AG20443 (cell line): ENCODE measurements at places on chromosomes 12 and 14.

GRCh38 chr12:107734139-107734538 is 26.8 kb downstream of the PRDM4 start:
- no peak for DNase-seq

DNA sequence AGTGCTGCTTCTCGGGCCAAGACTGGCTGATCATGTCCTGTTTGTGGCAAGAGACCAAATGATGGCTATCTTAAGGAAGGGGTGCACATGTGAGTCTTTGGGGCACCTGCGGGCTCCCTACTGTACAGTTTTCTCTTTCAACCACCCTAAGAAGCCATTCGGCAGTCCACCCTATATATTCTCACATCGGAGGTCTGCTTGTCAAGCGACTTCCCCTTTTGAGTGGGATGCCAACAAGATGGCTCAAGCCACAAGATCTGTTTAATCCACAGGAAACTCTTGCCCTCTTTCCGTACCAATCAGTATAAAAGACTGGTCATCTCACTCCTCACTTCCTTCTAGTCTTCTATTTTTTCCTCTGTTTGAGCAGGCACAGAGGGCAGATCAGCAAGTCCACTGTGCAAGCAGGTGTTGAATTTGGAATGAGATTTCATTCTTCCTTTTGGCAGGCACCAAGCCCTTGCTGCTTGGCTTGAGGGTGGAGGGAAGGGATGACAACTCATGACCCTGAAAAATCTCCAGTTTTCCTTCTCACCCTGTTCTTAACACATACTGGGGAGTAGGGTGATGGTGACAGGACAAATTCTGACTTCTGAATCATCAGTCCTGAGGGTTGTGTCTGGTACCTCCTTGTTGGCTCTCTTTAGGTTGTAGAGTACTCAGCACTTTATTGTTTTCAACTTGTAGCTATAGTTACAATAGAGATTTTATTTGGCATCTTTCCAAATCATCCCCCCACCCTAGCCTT is 17.6 kb downstream of the LACRT start:
- DNase-seq = no peak

- DNase-seq = peak; percentile 92
Observed at GRCh38 chr12:53065975-53066931, 12.9 kb downstream of the SPRYD3 start.

DNA sequence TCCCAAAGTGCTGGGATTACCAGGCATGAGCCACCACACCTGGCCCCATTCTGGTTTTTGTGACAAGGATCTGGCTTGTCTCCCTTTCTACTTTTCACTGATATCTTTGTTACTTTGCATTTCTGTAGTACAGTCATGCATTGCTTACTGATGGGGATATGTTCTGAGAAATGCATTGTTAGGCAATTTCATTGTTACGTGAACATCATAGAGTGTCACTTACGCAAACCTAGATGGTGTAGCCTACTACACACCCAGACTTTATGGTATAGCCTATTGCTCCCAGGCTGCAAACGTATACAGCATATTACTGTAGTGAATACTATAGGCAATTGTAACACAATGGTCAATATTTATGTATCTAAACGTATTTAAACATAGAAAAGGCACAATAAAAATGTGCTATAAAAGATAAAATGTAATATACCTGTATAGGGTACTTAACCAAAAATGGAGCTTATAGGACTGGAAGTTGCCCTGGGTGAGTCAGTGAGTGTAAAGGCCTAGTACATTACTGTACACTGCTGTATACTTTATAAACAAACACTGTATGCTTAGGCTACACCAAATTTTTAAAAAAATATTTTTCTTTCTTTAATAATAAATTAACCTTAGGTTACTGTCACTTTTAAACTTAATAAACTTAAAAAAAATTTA is 16.0 kb downstream of the MRPL42 start:
- no peak for DNase-seq

DNA sequence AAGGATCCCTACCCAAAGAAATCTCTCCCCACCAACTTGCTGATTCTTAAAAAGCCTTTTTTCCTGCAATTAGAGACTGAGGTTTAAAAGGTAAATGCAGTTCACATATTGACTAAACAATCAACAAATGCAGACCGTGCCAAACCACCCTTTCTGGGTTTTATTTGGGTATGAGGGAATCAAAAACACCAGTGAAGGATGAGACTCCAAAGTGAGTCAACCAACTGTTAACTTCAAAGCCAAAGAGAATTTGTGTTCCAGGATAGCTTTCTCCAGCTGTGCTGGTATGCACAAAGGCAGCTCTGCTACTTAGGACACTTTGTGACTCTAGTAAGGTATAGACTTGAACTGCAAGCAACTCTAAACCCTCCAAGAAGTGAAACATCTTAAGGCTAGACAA is 39.4 kb downstream of the RPS29 start:
- no peak for DNase-seq

DNA sequence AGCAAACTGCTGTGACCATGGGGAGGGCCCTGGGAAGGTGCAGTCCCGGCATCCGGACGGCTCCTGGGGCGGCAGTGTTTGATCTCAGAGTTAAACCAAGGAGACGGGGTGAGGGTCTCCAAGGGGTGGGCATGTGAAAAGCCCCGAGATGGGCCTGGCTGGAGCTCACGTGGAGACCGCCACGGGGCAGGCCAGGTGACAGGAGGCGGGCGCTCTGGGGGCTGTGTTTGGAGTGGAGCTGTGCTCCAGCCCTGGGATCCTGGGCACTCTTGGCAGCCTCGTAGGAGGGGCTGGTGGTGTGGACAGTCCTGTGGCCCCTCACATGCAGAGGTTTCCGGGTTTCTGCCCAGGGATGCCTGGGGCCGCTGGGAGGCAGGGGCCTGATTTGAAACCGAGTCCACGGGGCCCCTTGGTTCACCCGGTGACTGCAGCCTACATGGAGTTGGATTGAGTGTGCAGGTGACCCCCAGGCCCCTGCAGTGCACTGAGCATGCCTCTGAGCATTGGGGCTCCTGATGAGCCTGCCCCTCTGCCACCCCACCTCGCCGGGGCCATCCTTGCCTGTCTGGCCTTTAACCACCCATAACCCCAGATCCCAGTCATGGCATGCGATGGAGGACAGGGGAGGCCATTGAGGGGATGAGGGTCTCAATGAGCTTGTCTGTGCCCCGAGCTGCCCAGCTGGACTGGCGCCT is 8.4 kb downstream of the KIF26A start:
- no peak for DNase-seq

- no peak for DNase-seq
Observed at GRCh38 chr12:6788972-6789924, at the start of gene CD4. TSS of gene CD4 (plus strand) at chr12:6789528. CDS start at chr12:6800139, 10,611 bp downstream.

DNA sequence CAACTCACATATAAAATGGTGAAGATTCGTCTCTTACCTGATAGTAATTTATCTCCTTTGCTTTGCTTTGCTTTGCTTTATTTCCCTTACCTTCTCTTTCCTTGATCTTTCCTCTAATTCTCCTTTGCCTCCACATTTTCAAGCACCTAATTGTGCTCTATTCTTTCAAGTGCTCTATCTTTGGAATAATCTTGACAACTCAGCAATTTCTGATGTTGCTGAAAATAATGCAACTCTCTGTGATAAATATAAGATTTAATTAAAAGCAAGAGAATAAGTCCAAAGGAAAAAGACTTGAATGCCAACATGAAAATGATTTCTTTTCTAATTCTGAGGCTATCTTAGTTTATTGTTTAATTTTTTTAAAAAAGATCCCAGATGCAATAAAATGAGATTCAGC is 139.5 kb upstream of the SYT1 start:
- no peak for DNase-seq

DNA sequence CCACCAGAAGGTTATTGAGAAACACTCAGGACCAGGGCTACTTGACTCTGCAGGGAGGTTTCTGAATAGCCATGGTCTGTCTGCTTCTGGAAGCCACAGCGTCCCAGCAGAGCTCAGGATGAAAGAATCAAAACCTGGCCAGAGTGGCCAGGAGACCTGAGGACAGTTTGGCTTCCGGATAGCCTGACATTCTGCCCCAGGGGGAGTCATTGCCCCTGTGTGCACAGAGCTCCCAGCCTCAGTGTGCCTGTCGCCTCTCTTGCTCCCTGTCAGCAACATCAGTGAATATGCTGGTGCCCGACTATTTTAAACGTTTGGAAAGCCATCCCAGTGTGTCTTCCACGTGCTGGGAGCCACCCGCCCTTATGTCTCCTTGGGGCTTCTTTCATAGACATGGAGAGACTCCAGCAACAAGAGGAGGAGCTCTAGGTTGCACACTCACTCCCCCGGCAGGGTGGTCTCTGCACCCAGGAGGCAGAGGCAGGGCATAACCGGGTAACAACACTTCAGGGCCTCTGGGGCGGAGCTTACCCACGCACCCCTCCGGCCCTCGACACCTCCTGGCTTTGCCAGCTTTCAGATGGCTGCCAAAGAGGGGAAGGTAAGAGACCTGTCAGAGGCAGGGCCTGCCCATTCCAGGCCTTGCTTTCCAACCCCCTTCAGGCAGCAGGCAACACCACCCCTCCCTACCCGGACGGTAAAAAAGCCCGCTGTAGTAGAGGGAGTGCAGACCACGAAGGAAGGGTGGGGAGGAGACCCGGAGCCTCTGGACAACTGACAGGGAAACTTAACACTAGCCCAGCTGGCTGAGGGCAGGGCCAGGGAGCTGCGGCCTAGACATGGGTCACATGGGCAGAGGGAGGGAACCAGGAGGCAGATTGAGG is 19.0 kb upstream of the SLC6A12 start:
- no peak for DNase-seq
